Non-pigmented ciliary epithelial cell (primary cell): ENCODE measurements at places on chromosomes 12 and 14.

- DNase-seq = no peak
Measured at GRCh38 chr12:15787778-15788177, 1.4 kb downstream of the EPS8 start.

DNA sequence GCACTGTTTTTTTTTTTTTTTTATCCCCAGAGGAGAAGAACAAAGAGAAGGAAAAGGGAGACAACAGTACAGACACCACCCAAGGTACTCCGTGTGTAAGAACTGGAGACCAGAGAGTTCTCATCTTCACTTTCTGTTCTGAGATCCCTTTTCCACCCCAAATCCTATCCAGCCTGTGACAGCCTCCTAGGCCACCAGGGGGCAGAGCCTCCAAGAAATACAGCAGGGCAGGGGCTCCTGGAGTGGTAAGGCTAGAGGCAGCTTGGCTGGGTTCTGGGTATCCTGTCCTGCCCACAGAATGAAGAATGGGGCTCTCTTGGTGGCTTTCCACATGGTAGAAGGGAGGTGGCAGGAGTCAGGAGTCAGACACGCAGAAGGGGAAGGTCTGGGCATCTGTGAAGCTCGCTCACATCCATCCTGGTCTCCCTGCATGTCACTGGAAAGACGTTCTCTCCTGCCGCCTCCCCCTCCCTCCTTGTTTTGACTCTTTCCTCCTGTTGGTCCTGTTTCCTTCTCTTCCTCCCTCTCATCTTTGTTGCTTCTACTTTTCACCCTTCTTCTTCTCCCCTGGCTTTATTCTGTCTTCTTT lies 12.0 kb downstream of the CLSTN3 start:
- DNase-seq = no peak

DNA sequence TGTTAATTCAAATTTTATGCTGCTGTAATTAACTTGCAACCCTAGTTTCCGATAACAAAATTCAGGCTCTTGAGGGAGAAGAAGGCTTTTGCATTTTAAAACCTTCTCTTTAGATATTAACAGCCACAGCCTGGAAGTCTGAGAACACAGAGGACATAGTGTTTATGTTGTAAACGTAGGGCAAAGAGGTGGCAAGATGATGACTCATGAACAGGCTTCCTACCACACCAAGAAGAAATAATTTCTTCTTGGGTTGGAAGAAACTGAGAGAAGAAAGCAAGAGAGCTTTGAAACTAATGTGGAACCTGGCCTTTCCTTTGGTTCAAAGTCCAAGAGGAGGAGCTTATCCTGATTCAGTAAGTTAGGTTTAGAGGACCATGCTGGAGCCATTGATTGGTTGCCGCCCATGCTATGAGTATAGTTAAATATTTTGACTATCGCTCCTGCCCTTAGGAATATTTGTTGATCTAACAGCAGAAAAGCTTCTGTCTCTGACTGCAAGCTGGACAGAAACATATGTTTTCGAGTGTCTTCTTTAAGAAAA lies 31.8 kb downstream of the CCDC198 start:
- no peak for DNase-seq

DNA sequence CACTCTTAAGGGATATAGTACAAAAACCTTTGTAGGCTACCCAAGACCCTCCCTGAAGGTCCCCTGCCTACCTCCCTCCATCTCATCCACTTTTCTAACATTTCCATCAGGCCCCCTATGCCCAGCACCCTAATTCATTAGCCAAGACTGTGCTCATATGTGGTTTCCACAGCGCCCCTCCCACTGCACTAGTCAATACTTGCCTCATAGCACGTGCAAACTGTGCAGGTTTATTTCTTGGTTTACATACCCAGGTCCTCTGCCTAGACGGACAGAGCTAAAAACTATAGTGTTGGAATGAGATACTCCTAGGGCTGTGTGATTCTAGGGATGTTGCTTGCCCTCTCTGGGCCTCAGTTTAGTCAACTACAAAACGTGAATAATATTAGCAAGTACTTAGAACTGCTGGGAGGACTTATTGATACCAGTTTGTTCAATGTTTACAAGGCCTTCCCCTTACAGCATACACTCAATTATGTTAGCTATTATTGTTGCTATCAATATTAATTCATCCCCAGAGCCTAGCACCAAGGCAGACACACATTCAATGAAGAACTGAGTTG lies 50.4 kb downstream of the NUAK1 start:
- DNase-seq = no peak

- DNase-seq = no peak
Measured at GRCh38 chr12:116547955-116548501, 11.2 kb upstream of the MAP1LC3B2 start.

DNA sequence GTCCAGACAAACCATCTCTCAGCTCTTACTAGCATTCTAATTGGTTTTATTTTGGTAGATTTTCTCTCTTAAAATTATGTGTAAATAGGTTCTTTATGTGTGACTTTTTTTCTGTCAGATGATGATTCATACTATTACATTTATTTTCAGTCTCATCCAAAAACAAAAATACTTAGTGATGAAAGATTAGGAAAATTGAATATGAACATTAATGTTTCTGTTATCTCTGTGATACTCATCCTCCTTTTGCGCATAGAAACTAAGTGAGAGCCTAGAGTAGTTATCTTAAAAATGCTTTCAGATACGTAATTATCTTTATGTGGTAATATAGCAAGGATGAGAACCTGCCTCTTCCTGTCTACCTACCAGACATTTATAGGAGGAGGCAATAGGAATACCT lies 84.1 kb upstream of the MON2 start:
- no peak for DNase-seq

DNA sequence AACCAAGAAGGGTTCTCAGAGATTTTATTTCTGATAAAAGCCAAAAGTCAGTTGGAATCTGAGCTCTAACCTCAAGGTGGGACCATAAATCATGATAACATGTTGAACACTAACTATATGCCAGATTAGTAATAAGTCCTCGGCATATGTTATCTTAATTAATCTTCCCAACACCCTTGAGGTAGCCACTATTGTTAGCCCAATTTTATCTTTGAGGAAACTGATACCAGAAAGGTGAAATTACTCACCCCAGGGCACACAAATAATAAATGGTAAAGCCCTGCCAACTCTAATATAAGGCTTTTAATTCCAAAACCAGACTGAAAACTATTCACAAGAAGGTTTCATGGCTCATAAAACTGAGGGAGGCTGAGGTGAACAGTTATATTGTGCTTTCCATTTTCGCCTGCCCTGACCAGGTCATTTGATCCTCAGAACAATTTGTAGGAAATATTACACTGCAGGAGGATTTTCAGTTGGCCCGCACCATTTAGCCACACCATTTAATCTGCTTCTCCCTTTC lies 16.1 kb upstream of the NUAK1 start:
- no peak for DNase-seq

- no peak for DNase-seq
Measured at GRCh38 chr12:50398931-50399330, 1.8 kb upstream of the LARP4 start.

- DNase-seq = no peak
Measured at GRCh38 chr14:53386362-53386761, 233.2 kb upstream of the DDHD1 start.

GRCh38 chr12:53502983-53503728 lies 2.1 kb downstream of the TARBP2 start:
- DNase-seq = no peak

DNA sequence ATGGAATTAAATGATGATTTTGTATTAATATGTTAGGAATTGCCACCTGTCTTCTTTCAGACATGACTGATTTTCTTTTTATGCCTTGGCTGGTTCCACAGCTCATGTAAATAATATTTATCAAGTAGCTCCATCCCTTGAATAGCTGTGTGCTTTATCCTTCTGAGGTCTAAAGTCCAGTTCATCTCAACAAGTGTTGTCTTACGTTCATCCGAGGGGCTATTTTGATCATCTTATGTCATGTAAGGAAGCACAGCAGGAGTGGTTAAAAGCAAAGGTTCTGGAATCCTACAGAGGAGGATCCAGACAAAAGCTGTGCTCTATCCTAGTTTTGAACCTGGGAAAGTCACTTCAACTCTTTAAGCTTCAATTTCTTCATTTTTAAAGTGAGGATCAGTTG lies 123.7 kb upstream of the ATP2B1 start:
- DNase-seq = no peak

GRCh38 chr12:10721651-10722501 lies 1.2 kb downstream of the YBX3 start:
- DNase-seq = peak; percentile 92

- no peak for DNase-seq
Measured at GRCh38 chr12:32507942-32508320, 108.6 kb downstream of the FGD4 start.

GRCh38 chr14:41901089-41901488 lies 294.4 kb downstream of the LRFN5 start:
- no peak for DNase-seq

- DNase-seq = no peak
Measured at GRCh38 chr12:22525426-22525825, 18.9 kb downstream of the C2CD5 start.

- DNase-seq = no peak
Measured at GRCh38 chr14:92241966-92242595, 80.9 kb upstream of the SLC24A4 start.

- DNase-seq = no peak
Measured at GRCh38 chr12:82648259-82648909, 38.3 kb upstream of the TMTC2 start.

GRCh38 chr12:66533767-66534166 lies 145.1 kb downstream of the GRIP1 start:
- no peak for DNase-seq

GRCh38 chr14:56137453-56137807 lies 19.2 kb downstream of the PELI2 start:
- DNase-seq = no peak

- DNase-seq = no peak
Measured at GRCh38 chr14:50381823-50382287, 14.8 kb downstream of the CDKL1 start.

DNA sequence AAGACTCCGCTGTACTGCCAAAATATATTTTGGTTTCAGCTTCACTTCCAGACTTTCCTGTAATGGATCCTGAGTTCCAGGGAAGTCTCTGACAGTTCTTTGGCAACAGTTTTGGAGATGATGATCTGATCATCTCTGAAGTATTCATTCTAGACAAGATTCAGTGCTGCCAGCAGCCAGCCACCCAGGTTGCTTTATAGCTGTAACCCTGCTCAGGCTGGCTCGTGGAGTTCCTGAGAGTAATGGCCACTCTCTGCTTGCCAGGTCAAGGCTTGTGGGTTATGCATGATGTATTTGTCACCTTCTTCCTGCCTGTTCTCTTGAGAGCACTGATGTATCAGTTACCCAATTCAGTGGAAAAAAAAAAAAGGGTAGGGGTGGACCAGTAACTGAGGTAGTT lies 124.3 kb downstream of the PPHLN1 start:
- no peak for DNase-seq

DNA sequence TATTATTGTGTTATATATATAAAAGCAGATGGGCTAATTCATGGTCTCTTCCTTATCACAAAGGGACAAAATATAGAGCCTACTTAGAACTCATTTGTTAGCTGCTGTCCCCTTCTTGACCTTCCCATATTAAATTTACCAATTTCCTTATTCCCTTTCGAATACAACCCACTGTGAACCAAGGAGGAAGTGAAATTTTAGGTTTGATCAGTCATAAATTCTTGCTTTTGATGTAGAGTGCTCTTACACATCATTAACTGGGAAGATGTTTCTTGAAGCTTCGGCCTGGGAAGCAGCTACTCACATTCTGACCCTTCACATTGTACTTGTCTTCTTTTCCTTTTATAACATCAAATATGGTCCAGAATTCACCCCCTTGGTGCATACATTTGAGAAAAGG lies 579.0 kb downstream of the LRFN5 start:
- no peak for DNase-seq

- DNase-seq = no peak
Measured at GRCh38 chr12:4443616-4444015, 2.0 kb downstream of the FGF6 start.
